Stimulated activated CD8-positive, alpha-beta memory T cell treated with anti-CD3 and anti-CD28 coated beads, Interleukin-4, amount 100 ng/mL, for 1 hour (primary cell): ENCODE measurements at places on chromosomes 11 and 22.

DNA sequence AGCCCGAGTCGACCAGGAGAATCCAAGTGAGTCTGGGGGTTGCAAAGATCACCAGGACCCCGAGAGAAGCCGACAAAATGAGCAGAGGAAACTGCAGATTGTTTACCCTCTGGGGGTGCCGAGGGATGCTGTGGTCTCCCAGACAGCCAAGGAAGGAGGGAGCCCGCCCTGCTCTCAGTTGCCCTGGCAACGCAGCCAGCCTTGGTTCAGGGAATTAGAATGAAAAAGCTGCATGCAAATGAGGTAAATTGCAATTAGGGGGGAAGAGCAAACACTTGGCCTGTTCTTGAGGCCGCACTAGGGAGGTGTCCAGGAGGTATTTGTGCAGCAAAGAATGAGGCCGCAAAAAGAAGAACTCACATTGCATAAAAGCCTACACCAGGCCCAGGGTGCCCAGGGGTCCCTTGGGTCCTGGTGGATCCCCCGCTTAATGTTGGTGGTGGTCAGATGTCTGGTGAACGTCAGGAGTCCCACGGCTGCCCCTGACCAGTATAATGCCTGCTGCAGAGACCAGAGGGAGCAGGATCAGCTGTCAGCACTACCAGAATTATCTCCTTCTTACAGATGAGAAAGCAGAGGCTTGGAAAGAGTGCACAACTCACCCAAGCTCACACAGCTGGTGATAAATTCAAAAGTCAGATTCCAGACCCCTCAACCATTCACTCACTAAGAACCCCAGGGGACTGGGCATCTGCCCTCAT is 40.3 kb upstream of the ATXN10 start:
- DNase-seq, result no peak

DNA sequence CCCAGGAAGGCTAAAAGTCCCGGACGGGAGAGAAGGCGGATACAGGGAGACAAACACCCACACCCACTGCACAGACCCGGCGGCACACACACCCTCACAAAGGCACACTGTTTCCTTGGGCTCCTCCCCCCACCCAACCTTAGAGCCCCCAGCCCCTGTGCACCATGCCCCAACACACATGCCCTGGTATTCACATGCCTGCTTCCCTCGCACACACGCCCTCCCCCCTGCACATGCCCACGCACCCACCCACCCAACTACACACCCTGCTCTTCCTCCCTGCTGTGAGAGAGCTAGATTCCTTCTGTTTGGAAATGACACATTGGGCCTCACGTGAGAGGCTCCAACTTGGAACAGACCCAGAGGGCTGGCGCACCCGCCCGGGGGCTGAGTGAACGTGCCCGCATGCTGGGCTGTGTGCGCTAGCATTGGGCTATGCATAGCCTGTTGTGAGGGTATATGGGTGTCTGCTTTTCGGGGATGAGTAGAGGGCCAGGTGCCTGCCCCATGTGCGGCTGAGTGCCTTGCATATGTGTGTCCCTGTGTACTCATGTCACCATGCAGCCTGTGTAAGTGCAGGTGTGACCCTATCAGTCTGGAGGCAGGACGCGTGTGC is 518 bp upstream of the CHRM1 start:
- no peak for DNase-seq

- DNase-seq, result no peak
Observed at GRCh38 chr11:125934473-125934872, 11.4 kb upstream of the VSIG10L2 start.

DNA sequence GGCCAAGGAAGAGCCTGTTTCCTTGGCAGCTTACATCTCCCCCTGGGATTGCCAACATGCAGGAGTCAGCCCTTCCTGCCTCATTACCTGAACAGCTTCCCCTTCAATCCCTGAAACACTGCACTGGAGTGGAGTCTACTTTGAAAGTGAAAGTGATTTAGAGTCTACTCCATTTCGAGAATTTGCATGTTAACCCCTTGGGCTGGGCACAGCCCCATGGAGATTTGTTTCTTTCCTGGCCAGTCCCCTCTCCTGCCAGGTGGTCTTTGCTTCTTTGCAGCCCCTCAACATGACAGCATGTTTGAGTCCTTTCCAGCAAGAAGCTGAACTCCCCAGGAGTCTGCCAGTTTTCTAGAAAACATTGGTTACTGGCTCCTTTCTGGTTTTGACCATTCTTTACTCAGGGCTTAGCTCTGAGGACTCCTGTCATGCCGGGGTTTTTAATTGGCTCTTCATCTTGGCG is 59.9 kb downstream of the TRAF6 start:
- DNase-seq, result no peak

DNA sequence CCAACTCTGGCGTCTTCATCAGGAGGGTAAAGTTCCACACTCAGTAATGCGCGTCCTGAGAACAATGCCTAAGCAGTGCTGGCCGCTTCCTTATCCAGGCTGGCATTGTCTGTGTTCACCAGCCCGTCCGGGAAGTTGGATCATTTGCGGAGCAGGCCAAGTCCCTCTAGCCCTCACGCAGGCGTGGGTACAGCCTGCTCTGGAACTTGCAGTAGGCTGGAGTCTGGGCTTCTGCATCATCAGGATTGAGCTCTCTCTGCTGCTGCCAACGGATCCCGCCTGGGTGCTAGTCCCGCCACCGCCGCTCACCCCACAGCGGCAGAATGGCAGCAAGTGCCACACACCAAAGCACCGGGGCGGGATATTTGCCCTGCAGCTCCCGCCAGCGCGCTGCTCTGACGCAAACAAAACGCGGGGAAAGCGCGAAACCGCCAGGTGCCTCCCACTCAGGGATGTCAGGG is 29.0 kb downstream of the GLYATL1 start:
- no peak for DNase-seq
